Pancreas (tissue), 10 donors: ENCODE measurements at places on chromosomes 16 and 17.

DNA sequence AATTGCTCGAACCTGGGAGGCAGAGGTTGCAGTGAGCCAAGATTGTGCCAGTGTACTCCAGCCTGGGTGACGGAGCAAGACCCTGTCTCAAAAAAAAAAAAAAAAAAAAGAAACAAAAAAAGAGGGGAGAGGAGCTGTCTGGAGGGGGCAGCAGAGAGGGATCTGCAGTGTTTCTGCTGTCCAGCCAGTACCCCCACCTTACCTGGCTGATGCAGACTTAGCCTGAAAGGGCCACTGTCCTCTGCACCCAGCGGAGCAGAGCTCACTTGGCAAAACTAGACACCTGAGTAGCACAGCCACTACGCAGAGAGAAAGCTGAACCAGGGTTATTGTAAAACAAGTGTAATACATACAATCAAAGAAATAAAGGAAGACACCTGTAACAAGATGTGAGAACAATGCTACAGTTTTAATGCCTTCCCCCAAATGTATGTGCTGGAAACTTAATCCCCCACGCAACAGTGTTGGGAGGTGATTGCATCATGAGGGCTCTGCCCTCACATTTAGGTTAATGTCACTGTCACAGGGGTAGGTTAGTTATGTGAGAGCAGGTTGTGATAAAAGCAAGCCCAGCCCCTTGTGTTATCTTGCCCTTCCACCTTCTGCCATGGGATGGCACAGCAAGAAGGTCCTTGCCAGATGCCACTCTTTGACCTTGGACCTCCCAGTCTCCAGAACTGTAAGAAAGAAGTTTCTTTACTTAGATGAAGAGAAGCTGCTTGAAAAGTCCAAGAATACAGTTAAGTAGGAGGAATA lies 211.2 kb downstream of the RPTOR start:
- no peak for DNase-seq

DNA sequence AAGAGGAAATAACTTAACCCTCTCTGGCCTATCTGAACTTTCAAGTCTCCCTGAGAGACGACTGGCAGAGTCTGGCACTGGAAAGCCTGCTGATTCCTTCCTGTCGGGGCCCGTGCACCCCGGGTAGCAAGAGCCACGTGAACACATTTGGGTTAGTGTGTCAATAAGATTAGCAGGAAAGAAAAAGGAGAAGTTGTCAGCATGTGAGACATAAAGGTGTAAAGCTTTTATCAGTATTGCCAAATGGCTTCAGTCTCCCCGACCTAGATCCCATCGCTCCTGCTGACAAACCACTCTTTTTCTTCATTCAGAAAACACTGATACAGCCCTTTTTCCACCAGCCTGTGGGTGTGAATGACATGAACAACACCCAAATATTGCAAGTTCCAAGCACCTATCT lies 74.4 kb downstream of the CCT6B start:
- no peak for DNase-seq

DNA sequence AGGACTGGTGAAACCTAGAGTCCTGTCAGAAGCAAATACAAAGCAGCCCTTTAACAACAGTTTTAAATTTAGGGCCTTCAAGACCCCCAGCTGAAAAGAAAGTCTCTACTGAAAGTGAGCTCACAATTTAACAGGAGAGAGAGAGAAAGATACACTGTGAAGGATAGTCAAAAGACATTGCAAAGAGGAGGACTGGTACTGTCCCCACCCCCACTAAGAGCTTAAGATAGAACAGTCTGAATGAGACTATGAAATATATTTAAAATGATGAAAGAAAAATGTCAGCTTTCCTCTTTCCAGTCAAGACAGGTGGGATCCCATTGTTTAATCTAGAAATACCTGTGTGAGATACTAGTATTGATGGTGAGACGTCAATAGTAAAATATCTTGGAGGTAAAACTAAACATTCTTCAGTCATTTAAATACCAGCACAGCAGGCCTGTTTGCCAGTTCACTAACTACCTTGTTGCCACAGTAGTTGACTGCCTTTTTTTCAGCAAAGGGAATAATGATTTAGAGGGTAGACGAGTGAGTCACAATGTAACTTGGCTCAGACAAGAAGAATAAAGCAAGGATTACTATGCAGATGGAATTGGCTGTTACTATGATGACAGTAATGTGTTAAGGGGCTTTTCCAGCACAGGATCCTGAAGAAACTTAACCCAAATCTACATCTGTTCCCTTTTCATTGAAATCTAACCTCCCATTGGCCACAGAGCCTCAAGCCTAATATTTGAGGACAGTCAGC lies 47.2 kb upstream of the RASL10B start:
- DNase-seq, result no peak

DNA sequence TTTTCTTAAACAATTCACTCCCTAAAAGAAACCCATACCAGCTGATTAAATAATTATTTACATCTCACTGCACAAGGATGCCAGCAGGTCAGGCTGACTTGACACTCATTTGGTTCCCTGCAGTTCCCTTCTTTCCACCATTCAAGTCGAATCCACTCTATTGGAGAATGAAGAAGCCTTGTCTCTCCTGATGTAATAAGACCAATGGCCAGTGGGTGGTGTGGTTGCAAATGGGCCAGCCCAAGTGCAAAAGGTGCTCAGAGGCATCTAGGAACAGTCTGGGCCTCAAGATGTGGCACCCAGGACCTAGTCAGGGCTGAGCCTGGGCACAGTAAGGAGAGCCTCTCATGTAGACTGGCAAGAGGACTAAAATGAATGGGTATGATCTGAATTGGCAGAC lies 9.3 kb downstream of the C16orf78 start:
- no peak for DNase-seq

- no peak for DNase-seq
Observed at GRCh38 chr16:58399718-58400633, 7.7 kb downstream of the GINS3 start.

DNA sequence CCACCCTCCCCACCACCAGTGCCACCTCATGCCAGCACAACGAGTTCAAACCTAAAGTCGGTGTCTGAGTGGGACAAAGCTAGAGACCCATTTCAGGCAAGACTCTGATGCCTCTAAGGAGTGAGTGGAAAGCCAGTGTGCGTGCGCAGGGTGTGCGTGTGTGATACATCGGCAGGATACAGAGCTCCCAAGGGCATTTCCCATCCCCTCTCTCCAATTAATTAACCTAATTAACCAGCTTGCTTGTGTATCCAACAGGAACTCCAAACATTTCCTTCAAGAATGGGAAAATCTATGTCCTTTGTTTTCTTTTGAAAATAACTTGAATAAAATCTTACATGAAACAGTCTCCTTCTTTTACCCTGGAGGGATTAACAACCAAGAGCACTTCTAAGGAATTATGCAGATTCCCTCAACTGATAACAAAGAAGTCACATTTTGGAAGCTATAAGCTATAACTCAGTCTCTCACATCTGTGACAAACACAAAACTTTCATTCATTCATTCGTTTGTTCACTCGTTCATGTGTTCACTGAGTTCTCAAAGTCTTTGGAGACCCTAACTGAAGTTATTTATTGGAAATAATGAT lies 9.9 kb downstream of the ATPAF2 start:
- DNase-seq, result no peak

DNA sequence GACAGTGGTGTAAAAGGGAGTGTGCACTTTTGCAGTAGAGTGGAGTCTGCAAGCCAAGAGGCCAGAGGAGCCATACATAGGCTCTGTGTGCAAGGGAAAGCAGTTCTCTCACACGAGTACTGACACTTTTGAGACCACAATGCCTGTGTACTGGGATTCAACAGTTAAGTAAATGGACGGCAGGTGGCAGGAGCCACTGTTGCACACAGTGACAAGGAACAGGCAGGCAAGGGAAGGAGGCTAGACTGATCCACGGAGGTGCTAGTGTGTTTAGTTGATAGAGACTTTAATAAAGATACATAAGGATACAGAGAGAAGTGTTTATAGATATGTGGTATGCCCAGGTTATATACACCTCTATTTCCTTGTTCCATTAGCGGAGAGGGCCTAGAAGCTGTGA lies 67.0 kb downstream of the MPRIP start:
- DNase-seq, result no peak

GRCh38 chr17:70011750-70012149 lies 63.3 kb upstream of the KCNJ16 start:
- no peak for DNase-seq

DNA sequence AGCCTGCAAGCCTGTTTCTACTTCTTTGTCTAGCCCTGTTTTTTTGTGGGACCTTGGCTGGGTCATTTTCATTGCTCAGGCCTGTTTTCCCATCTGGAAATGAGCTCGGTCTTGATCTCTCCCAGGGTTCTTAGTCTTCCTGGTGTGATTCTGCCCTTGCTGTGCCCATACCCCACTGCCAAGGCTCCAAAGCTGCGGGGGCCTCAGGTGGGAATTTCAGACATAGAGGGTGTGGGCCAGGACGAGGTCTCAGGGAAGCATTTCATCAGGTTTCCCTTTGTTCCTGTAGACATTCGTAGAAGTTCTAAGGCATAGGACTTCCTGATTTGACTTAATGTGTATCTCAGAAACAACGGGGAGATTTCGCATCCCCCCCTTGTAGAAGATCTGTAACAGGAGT lies 5.8 kb downstream of the MPRIP start:
- DNase-seq, result no peak

- DNase-seq, result no peak
Observed at GRCh38 chr17:13690806-13691205, 89.1 kb upstream of the HS3ST3A1 start.

DNA sequence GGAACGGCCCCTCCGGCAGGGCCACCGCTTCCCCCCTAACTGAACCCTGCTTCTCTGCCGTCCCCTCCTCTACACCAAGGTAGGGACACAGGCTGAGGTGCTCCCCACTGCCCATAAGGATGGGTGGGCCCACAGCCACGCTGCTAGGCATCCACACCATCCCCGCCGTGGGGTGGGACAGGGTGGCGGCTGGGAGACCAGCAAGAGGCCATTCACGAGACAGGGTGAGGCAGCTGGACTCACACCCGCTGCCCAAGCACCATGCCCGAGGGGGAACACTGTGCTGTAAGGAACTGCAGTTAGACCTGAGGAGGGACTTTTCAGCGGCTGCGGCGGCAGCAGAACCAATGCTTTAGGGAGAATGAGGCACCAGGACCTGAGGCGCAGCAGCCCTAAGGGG lies 47.5 kb upstream of the RRN3 start:
- no peak for DNase-seq

DNA sequence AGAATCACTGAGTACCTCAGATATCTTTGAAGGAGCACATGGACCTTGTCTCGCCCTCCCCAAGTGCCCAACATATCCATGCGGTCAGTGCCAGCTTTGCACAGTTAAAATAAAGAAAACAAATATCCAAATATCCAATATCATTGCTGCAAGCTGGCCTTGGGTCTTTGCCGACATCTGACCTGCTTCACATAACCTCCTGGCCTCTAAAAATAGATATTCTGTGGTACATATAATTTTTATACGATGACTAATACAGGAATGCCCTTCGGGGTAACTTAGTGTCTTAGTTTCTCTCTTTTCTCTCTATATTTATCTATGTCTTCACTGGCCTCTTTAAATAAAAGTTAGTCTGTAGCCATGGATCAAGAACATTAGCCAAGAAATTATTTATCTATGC lies 67.8 kb downstream of the MAF start:
- DNase-seq, result no peak

DNA sequence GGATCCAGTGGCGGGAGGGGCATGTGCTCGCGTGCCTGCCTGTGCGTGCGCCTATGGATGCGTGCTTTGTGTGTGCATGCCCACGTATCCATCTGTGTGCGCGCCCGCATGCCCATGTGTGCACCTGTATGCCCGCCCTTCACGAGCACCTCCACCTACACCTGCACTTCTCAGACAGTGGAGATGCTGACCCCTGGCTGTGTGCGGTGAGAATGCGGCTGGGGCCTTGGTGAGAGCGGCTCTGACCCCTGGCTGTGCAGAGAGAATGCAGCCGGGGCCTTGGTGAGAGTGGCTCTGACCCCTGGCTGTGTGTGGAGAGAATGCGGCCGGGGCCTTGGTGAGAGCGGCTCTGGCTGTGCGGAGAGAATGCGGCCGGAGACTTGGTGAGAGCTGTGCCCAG lies 33.9 kb downstream of the AXIN1 start:
- no peak for DNase-seq

- DNase-seq, result no peak
Observed at GRCh38 chr17:37527249-37527851, 37.7 kb downstream of the DUSP14 start.

- DNase-seq, result no peak
Observed at GRCh38 chr16:17469011-17469740, 1.6 kb downstream of the XYLT1 start.

DNA sequence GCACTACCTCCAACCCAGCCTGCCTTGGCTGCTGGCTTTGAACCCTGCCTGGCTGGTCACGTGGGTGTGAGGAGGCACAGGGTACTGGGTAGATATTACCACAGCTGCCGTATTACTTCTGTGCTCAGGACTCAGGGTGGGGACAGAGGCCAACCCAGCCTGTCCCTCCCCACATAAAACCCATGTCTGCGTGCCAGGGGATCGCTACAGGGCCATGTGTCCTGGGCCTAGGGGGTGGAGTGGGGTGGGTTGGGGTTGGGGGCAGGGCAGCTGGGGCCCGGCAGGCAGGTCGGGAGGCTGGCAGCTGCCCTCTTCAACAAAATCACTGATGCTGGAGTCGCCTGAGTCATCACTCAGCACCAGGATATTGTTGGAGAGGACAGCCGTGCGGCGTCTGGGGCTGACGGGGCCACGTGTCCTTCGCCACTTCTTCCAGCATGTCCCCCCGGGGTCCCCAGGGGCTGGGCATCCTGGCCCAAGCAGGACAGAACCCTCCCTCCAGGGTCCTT lies 39.7 kb upstream of the PVALEF start:
- DNase-seq, result no peak

DNA sequence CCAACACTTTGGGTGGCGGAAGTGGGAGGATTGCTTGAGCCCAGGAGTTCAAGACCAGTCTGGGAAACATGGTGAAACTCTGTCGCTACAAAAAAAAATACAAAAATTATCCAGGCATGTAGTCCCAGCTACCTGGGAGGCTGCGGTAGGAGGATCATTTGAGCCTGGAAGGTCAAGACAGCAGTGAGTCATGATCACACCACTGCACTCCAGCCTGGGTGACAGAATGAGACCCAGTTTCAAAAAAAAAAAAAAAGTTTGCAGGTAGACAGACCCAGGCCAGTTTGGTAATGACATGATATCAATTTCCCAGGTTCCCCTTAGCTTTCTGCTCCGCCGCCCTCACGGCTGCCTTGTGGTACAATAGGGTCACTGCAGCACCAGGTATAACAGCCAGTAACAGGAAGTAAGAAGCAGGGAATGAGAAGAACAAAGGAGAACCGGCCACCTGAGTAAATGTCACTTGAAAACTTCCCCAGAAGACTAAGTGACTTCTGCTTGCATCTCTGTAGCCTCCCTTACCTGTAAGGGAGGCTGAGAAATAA lies 201.2 kb upstream of the HSBP1 start:
- DNase-seq, result no peak

- DNase-seq, result no peak
Observed at GRCh38 chr17:73420897-73421296, 109.1 kb upstream of the CDC42EP4 start.
